Caudate nucleus (tissue), 63 donors: ENCODE measurements at places on chromosomes 11 and 22.
A peak's percentile ranks its signal among the peaks of the same experiment; 100 is the strongest.

DNA sequence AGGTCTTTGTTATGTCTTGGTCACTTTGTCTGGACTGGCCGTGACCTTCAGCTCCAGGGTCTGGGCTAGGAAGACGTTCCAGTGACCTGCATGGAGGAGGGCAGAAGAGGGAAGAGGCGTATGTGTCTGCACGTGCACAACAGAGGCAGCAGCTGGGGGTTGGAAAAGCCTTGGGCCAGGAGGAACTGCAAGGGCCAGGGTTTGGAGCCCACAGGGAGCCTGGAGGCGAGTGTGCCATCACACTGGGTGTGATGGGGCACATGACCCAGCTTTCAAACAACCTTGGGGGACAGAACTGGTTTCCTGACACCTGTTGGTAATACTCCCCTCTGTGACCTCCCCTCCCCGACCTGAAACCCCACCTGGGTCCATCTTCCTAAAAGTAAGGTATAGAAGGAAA is 34.7 kb downstream of the CHRDL2 start:
- no peak for DNase-seq

GRCh38 chr22:49042877-49043859 is 784.5 kb downstream of the BRD1 start:
- DNase-seq = no peak

DNA sequence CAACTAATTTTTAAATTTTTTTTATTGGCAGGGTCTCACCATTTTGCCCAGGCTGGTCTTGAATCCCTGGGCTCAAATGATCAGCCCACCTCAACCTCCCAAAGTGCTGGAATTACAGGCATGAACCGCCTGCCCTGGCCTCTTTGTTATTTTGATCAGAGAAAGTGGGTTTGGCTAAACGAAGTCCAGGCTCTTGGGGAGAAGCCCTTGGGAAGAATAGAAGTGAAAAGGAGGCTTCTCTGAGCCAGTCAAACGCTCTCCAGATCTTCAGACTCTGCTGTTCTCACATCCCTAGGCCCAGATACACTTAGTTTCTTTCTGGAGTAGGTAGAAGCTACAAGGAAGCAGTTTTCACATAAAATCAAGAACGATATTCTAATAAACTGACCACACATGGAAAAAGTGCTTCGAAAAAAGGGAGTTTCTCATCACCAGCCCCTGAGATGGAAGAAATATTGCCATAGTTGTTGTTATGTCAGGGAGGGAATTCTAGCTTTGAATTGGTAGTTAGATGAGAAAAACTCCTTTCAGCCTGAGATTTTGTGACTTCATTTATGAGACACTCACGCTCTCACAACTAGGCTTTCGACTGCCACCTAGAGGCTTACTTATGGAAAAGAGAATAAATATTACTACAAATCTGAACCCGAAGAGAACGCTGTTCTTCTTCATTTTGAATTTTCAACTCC is 41.7 kb upstream of the AQP11 start:
- DNase-seq = peak; percentile 21

GRCh38 chr11:112972399-112973145 is 11.4 kb downstream of the NCAM1 start:
- no peak for DNase-seq
